ENCODE measurements at places on chromosomes 12 and 14.
A peak's percentile ranks its signal among the peaks of the same experiment; 100 is the strongest.

DNA sequence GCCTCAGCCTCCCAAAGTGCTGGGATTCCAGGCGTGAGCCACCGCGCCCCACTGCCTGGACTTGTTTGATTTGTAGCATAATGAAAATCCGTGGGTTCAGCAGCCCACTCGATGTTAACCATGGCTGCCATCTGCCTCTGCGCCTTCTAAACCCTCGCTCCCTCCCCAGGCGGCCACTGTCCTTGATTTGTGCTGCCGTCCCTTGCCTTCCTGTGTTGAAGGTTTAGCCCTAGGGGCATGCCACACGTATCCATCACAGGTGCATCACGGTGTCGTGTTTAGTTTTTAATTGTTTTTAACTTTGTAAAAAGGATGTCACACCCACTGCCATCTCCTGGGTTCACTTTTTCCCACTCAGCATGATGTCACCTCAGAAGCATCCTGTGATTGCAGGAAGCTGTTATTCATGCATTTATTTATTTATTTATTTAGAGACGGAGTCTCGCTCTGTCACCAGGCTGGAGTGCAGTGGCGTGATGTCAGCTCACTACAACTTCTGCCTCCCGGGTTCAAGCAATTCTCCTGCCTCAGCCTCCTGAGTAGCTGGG is 24.5 kb upstream of the ULK1 start:
- DNase-seq = peak; percentile 66

DNA sequence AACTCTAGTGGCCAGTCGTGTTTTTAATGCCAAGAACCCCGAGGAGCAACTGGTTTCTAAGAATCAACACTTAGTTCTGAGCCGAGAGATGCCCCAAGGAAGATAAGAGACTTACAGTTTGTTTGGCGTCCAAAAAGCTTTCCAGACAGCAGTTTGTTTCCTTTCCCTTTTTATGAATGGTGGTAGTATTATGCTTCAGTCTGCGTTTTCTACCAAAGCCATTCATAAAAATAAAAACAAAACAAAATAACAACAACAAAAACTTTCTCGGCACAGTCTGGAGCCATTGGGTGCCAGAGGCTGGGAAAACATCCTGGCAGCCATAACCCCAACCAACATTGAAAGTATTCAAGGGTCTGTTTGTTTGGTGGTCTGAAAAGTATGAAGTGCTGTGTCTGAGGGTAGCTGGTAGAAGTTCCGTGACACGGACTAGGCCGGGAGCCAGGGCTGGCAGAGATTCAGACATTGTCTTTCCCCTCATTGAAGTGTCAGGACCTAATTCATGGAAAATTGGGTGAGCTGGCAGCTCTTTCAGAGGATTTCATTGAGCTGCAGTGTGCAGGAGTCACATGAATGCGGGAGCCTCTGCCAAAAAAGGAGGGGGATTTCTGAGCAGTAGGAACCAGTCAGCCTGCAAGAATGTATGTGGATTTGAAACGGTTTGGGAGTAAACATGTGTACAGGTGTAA is 124.2 kb downstream of the HMGA2 start:
- DNase-seq = peak; percentile 97

DNA sequence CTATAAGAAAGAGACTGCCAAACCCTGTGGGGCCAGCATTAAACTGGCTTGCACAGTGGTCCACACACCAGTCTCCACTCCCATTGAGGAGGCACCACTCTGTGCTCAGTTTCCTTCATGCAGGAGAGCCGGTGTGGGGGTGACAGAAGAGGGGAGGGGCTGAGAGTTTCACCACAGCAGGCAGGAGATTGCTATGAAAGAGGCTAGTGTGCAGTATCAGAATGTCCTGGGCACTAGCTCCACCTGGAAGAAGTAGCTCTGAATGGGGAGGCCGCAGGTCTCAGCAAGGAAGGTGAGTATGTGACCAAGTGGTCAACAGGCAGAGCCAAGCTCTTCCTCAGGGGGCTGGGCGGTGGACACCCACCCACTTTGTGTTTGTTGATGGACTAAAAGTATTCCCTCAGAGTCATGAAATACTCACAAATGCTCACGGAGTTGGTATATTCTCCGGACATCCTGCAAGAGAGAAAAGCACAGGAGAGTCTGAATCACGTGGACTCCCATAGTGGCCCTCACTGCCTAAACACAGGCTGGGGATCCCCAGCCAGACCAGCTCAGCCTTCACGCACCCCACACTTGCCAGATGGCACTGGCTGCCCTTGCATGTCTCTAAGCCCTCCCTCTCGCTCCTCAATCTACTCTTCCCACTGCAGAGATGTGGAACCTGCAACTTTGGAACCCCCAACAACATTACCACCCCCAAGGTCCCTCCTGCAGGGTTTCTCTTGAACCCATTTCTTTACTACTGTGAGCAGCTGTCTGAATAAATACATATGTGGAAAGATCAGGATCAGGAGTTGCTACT is 7.8 kb upstream of the KRT72 start:
- no peak for DNase-seq

DNA sequence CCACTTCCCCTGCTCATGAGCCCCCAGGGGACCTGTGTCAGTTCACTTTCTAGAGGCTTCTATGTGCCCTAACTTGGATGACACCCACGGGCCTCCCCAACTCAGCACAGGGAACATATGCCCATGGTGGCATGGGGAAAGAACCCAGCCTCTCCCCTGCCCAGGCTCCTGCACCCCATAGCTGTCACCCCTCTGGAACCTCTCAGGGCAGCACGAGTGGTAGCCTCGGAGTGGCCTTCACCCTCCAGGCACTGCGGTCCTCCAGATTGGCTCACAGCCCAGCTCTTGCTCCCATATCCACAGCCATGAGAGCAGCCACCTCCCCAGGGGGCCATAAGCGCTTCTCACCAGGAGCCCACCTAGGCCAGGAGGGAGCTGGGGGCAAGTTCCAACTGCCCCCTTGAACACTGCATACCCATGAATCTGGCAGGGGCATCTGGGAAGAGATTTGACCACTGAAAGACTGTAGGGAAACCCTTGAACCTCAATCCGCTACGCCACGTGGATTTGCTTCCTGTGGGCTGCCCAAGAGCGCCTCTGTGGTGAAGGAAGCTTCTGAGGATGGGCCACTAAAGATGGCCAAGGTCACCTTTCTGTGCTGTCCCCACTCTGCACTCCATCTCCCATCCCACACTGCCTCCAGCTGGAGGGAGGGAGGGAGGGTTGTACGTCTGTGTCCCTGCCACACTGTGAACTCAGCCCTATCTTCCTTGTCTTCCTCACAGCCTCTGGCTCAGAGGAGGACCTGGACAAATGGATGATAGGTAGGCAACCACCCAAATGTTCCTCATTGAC is 11.9 kb downstream of the PLD4 start:
- DNase-seq = no peak

DNA sequence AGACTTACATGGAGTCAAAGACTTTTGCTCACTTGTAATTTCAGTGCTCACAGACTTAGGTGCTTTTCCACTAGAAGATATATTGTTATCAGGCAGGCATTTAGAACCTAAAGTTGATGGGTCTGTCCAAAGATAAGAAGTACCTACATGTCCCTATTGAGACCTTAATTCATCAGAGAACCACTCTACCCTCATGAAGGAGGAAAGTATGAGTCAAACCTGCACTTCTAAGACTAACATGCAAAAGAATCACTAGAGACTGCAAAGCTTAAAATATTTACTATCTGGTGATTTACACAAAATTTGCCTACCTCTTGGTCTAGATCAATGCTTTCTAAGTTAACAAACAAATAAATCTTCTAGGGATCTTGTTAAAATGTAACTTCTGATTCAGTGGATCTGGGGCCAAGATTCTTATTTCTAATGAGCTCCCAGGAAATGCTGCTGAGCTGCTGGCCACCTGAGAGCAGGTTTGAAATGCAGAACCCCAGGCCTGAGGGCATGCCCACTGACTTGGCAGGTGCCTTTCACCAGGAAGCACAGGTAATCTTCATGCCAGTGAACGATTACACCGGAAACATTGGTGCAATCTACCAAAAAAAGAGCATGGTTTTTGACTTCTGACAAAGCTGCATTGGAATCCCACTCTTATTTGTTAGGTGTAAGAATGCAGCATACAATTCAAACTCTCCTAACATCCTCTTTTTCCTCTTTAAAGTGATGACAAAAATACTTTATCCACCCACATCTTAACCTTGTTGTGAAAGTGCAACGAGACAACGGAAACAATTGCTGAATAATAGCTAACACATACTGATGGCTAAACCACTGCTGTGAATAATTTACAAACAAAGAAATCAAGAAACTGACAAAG is 214.2 kb downstream of the ADAMTS20 start:
- no peak for DNase-seq
